Kidney epithelial cell (primary cell): ENCODE measurements at places on chromosomes 2 and 18. TPM values are rescaled to one million over a fixed set of nuclear protein-coding genes. Genes with fewer than 3 reads are reported as not detected.

The SP9 gene
- total RNA-seq, result not detected in 2 replicates

The PKDCC gene
- total RNA-seq, result 6.6 and 8.5 TPM in 2 replicates

The CFC1 gene
- not detected in 2 replicates for total RNA-seq

The RSAD2 gene
- total RNA-seq, result 3.6 and 4.9 TPM in 2 replicates

DNA sequence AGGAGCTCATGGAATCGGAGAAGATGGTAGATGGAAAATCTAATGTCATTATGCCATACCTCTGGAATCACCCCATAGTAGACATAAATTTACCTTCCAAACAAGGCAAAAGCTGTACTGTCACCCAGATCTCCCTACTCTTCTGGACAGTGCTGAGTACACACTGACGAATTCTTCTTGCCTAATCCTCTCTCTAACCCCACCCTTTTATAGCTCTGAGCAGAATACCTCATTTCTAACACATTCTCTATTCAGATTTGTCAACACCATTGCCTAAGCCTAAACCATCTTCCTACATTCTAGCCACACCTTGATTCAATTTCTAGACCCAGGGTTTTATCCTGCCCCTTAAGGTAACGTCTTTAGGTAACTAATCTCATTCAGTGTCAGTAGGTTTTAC is 321.0 kb upstream of the NRP2 start:
- no peak for DNase-seq

GRCh38 chr2:20723543-20723942 is 56.6 kb downstream of the GDF7 start:
- no peak for DNase-seq

- DNase-seq, result no peak
These were observed 5.5 kb downstream of the ZNF396 start for GRCh38 chr18:35371412-35372195.
